ENCODE measurements at places on chromosomes 12 and 14. TPM values are rescaled to one million over a fixed set of nuclear protein-coding genes. Genes with fewer than 3 reads are reported as not detected.

Gene LHX5
- not detected for total RNA-seq

Gene SIRT4
- 3.7 TPM for total RNA-seq

Gene KCNC2
- not detected for total RNA-seq

Gene SLC2A14
- total RNA-seq: 0.17 TPM

Gene ACRBP
- total RNA-seq: 0.88 TPM

Gene AVPR1A
- total RNA-seq: not detected

Gene ZDHHC22
- not detected for total RNA-seq

Gene LRFN5
- total RNA-seq: not detected

Gene CELA1
- total RNA-seq: not detected

Gene EML5
- total RNA-seq: 3.9 TPM

Gene IL31
- 3.4 TPM for total RNA-seq

Gene LMO3
- total RNA-seq: not detected

Gene STXBP6
- 0.34 TPM for total RNA-seq

Gene TAS2R42
- not detected for total RNA-seq

Gene STON2
- 0.32 TPM for total RNA-seq

Gene DPY19L2
- 8.7 TPM for total RNA-seq

Gene ACOT6
- not detected for total RNA-seq

Gene SLCO1B3
- total RNA-seq: not detected

Gene RPL36AL
- 247 TPM for total RNA-seq

Gene FLRT2
- not detected for total RNA-seq

Gene PRPH
- total RNA-seq: not detected

Gene TMEM52B
- not detected for total RNA-seq

Gene ABHD12B
- total RNA-seq: not detected

Gene TBC1D30
- total RNA-seq: 2.8 TPM

Gene CARMIL3
- total RNA-seq: 1.2 TPM

Gene OS9
- 77.3 TPM for total RNA-seq
